Stimulated activated CD8-positive, alpha-beta memory T cell treated with anti-CD3 and anti-CD28 coated beads, Interleukin-12 subunit alpha, Interleukin-12 subunit beta, amount 100 ng/mL, for 1 hour (primary cell): ENCODE measurements at places on chromosomes 3 and 15.

GRCh38 chr15:56496635-56497034, 31.7 kb upstream of the MNS1 start:
- DNase-seq = no peak

DNA sequence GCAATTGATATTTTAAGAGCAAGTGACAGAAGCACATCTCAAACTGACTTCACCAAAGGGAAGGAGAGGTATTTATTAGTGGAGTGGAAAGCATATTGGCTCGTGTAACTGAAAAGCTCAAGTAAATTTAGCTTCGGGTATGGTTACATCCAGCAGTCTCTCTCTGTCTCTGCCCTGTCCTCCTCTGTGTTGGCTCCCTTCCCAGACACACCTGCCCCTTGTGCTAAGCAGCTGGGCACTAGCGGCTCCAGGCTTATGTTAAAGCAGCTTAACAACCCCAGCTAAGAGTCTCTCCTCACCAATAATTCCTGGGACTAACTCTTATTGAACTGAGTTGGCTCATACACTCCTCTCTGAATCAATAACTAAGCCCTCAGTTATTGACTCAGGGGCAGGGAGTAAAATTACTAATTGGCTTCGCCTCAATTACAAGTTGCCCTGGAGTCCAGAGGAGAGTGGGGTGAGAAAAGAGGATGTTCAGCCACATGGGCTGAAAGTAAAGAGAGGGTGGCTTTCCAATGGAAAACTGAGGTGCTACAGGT, 12.8 kb upstream of the SH3BP5 start:
- no peak for DNase-seq

- DNase-seq = no peak
Measured at GRCh38 chr3:111106993-111107661, 35.5 kb downstream of the NECTIN3 start.

- no peak for DNase-seq
Measured at GRCh38 chr15:75685195-75685594, 27.5 kb downstream of the CSPG4 start.

DNA sequence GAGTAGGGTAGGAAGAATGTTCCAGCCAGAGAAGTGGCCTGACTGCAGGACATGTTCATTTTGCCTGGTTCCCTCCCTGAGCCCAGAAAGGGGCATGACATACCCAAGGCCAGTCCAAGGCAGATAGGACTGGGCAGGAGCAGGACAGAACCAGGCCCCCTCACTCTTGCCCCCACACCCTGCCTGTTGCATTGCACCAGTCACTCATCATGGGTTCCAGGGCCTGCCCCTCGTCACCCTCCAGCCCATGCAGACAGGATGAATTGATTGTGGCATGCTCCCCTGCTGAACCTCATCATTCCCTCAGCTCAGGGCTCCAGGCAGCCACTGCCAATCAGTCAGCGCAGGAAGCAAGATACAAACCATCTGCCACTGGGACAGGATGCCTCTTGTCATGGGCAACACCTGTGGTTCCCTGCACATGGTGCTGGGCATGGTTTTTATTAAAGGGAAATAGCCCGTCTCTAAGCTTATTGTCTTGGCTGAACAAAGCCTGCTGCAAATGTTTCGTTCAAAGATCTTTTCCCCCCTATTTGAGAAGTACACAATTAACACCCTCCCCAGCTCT, 48.9 kb downstream of the RASGRF1 start:
- DNase-seq = no peak

- no peak for DNase-seq
Measured at GRCh38 chr3:109478614-109479013, 141.3 kb upstream of the DPPA4 start.

DNA sequence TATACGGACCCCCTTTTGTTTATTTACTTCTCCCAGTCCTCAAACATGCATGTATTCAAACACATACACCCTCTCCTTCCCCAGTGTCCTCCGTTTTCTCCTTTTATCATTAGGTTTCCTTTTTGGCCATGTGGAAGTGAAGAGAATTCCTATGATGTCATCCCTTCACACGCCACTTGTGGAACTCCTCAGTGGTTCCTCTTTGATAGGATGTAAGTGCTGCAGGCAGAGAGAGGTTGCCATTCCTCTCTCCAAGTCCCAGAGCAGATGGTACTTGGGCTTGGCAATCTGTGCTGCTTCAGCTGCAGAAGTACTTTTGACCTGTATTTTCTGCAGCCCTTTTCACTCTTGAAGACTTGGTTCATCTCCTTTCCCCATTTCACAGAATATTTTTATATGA, 32.9 kb upstream of the CRTC3 start:
- no peak for DNase-seq

DNA sequence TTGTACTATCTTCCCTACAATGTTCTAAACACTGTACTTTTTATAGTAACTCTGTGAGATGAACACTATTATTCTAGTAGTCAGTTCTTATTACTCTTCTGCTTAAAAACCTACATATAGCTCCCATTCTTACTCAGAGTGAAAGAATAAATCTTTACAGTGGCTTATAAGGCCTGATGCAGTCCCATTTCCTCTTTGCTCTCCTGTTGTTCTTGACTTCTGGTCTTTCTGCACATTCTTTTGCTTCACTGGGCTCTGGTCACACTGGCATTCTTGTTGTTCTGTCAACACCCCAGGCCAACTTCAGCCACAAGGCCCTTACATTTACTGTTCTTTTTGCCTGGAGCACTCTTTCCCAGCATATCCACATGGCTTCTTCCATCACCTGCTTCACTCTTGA, 58.2 kb upstream of the TP63 start:
- DNase-seq = no peak

DNA sequence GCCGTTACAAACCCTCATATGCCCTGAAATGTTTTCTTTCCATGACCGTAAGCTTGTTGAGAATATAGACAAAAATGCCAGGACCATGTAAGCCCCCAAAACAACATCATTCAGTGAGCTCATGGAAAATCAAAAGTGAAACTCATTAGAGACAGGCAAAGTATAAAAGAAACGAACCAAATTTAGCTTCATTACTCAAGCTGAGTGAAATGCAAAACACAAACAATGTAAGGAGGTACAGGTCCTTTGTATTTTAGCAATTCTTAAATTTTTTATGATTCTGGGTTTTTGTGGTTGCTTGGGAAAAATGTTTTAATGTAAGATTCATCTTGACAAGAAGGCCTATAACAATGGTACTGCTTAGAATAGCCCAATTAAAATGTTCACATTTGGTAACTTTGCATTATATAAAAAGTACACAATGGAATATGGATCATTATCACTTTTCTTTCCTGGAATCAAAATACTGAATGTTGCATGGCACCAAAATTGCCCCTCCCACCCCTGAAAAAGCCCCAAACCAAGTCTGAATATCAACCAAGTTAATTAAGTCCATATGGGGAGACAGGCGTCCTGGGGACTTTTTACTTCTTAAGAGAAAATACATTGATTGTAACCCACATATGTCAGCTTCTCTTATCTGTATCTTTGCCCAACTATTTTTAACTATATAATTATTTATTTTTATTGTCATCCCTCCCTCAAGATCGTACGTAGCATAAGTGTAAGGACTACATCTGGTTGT, 247.7 kb upstream of the CDIN1 start:
- DNase-seq = no peak

DNA sequence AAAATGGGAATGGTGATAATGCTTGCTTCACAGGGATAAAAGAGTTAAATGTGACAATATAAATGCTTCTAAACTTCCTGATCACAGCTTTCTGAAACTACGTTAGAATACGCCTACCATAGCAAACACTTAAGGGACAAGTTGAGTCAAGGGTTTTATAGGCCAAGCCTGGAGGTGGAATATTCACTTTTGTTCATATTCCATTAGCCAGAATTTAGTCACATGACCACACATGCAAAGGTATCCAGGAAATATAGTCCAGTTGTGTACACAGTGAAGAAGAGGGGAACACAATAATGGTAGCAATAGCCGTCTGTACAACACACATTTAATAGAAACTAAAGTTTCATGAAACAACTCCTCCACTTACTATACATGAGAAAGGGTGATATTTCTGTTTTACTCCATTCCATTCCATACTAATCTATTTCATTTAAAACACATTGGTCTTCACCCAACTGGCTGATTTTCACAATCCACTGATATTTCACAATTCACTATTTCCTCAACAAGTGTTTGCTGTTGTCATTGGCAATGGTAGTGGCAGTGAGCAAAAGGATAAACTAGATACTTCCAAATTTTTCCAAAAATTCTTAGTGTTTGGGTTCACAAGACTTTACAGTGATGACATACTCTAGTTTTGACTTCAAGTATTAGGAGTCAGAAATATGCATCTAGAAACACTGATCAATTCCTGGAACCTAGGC, 270.9 kb downstream of the ERC2 start:
- DNase-seq = no peak

GRCh38 chr3:187932530-187932929, 187.3 kb upstream of the BCL6 start:
- DNase-seq = no peak

DNA sequence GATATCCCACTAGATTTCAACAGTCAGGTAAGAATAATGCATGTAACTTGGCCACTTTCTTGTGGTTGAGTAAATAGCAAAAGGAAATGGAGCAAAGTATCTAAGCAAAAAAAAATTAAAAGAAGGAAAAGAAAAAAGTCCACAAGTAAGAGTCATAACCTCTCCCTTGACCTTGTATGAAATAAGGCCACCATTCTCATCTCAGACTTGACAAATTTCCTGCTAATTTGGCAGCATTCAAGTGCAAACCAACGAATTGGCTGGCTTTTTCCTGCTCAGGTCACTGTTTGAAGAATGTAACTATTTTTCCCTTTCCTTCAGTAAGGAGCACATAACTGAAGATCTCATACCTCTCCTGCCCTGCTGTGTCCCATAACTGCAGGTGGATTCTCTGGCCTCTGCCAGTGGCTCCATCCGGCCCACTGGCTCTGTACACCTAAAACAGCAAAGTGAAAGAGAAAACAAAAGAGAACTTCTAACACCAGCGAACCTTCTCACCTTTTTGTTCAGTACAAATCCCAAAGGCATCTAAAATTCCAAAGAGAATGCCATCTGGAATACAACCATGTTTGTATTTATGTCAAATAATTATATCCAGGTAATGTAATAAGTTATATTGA, 33.4 kb upstream of the RSL24D1 start:
- DNase-seq = no peak

GRCh38 chr3:64228110-64228509, 2.8 kb upstream of the PRICKLE2 start:
- no peak for DNase-seq

- no peak for DNase-seq
Measured at GRCh38 chr3:24185738-24186384, 240.8 kb downstream of the NR1D2 start.

- no peak for DNase-seq
Measured at GRCh38 chr3:43273416-43273815, 12.9 kb upstream of the SNRK start.

DNA sequence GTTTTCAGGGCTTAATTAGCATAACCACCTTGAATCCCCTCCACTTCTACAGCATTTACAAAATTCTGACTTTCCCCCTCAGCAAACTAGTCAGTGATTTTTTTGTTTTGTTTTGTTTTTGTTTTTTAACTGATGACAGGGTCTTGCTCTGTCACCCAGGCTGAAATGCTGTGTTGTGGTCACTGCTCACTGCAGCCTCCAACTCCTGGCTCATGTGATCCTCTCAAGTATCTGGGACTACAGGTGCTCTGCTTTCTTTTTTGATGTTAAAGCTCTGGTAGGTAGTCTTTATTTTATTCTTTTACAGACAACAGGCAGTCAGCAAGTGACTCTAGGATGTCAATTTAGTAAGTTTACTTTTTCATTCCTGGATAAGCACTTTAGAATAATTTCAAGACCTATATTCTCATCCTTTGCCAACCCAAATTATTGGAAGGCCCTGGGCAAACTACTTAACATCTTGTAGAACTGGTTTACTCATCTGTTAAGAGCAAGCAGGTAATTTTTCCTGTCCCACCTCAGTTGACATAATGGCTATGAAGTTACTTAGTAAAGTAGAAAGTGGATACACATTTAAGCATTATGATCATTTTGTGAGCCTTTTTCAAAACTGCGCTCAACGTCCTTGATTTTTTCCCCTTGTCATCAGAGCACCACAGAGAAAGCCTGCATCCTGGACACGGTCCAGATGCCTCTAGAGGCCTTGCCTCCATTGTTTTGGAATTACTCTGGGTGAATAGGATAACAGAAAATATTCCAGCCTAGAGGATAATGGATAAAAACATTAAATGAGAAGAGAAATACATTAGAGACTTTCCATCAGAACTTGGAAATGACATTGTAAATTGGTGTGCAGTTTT, 69.9 kb upstream of the NDUFB4 start:
- no peak for DNase-seq

DNA sequence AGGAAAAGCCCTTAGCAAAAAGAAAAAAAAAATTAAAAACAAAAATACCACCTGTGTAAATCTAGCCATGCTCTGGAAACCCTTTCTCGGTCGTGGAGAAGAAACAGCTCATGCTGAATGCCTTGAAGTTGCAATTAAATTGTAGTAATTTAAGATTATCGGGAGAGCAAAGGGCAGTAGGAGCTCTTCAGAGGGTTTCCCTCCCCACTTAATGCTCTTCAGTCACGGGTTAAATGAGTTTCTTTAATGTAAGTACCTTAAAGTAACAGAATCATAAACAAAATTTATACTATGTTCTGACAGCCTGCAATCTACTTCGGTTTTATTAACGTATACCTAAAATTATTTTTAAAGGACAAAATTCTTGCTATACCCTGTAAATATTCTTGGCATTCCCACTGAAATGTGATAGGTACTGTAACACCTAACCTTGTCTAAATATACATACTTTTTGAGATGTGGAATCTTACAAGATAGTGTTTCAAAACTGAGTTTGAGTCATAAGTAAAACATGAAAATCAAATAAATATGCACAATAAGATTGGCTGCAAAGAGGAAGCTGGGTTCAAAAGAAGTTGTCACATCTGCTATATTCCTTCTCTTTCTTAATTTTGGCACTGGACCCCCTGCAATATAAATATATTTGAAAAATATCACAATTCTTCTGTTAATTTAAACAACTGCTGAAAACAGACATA, 5.3 kb downstream of the FOXP1 start:
- no peak for DNase-seq

- DNase-seq = no peak
Measured at GRCh38 chr15:48899793-48900192, 21.9 kb downstream of the EID1 start.

DNA sequence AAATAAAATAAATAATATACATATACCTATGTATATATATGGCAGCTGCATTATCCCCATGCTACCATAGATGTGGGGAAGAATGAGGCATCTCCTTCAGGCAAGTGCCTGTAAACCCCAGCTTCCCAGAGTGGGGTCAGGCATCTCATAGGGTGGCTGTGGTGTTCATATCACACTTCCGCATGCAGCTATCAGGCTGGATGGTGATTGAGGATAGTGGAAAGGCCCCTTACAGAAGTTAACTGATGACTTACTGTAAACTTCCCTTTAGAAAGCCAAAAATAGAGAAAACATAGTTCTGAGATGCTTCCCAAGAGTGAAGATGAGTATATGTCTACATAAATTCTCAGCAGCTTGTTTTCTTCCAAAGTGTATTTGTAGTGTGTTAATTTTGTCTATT, 3.5 kb upstream of the PP2D1 start:
- DNase-seq = no peak

GRCh38 chr3:115099986-115100571, 47.0 kb downstream of the ZBTB20 start:
- no peak for DNase-seq

GRCh38 chr3:24616110-24616829, 121.6 kb upstream of the THRB start:
- DNase-seq = no peak
